ENCODE measurements at places on chromosomes 1 and 21.

DNA sequence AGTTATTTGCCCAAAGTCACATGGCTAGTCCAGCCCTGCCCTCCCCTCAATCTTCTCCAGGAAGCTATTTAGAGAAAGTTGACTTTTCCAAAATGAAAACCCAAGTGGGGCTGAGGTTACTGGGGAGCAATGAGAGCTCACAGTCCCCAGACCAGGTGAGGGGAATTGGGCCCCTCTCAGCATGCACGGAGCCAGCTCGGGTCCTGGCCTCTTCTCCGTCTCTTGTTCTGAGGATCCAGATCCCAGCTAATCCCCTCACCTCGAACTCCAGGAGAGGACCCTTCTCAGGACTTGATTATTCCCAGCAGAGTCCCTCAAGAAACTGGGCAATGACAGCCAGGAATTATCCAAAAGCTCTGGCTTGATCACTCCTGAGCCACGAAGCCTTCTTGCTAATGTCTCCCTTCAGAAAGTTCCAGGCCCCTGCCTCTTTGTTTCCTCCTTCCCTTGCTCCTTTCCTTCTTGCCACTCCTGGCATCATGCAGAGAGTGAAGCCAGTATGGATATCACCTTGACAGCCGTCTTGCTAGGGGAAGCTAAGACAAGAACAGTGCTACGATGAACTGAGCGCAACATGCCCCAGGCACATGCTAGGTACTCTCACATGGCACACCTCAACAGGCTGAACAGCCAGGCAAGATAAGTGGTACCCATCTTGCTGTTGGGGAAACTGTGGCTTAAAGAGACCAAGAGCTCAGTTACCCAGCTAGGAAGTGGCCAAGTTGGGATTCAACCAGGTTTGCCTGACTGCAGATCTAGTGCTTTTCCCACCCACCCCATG, 51.9 kb downstream of the KLHDC7A start:
- DNase-seq, result no peak

DNA sequence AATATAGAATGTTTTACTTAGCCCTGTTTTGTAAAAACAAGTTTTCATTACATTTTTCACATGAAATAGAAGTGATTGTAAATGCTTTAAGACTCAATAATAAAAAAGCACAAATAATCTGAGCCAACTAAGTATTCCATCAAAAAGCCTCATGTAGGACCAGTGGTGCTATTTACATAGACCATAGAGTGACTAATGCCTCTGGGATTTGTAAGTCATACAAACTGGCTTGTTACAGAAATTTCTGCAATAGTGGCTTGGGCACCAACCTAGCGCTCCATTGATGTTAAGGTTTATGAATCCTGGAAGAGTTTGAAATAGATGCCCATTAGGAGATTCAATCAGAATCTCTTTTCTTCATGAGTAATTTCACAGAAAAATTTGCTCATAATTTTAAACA, 31.9 kb downstream of the ZMYM1 start:
- no peak for DNase-seq

DNA sequence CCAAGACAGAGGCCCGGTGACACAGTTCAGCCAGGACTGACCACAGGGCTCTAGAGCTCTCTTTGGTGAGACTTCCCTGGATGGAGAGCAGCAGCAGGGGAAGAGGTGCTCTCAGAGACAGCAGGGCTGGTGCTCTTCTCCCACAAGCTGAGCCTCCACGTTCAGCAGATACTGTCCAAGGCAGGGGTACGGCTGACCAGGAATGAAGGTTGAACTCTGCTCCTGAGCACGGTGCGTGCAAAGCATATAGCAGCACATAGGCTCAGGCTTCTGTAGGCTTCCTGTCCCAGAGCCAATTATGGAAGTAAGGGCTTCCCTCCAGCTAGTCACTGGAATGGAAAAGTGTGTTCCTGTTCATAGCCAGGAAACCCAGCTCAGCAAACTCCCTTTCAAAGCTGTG, 23.9 kb downstream of the DMBX1 start:
- DNase-seq, result no peak

- no peak for DNase-seq
Observed at GRCh38 chr1:1894354-1895059, 3.6 kb upstream of the GNB1 start.

- DNase-seq, result no peak
Observed at GRCh38 chr1:206070627-206071304, 17.8 kb downstream of the RHEX start.

DNA sequence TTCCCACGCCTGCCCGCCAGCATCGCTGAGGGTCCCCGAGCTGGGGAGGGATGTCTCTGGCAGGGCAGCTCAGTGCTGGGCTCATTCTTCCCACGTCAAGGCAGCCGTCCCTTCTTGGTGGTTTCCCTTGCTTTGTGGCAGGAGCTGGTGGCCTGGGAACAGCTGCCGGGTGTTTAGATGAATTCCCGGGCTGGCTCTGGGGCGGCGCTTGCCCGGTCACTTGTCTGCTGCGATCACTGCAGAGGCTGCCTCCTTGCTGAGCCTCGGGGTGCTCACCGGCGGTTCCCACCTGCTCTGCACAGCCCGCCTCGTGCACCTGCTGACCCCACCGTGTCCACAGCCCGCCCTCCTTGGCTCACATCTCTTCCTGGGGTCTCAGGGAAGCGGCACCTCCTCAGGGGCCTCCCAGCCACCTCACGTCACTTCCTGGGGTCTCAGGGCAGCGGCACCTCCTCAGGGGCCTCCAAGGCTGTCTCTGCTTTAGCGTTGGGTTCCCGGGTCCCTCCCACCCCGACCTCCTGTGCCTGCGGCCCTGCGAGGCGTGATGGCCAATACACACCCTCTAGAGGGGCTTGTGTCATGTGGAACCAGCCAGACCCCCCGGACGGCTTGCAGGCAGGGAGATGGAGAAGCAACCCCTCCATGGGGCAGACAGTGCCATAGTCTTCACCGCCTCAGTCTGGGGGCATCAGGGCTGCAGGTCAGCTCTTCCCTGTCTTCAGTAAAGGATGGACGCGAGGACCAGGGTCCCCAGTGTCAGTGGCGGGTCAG, 13.5 kb downstream of the COL18A1 start:
- no peak for DNase-seq

DNA sequence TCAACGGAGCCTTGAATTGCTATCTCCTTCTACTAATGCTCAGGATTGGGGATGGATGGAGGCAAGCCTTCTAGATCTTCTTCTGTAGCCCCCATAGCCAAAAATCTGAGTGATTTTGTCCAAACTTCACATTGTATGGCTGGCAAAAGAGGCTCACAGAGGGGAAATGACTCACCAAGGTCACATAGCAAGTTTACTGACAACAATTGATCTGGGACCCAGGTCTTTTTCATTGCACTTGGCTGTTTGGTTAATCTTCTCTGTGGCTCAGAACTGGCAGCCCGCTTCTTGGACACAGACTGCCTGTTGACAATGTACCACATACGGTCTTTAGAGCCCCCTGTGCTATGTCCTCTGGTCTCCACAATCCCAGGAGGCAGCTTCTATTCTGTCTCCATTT, 3.0 kb upstream of the LACTBL1 start:
- DNase-seq, result no peak

DNA sequence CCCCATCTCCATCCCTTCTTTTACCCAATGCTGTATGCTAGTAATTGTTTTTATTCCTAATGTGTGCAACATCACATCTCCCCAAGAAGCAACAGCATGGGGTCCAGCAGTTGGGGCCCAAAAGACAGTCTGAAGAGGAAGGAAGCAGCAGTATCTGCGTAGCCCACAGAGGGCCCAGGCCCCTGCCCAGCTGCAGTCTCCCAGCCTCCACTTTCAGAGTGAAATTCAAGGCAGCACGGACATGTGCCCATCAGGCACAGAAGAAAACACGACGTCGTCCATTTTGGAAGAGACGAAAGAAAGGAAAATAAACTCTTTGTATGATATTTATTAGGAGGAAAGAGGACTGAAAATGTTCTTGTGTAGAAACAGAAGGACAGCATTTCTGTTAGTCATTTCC, 37.4 kb downstream of the NCF2 start:
- DNase-seq, result no peak

DNA sequence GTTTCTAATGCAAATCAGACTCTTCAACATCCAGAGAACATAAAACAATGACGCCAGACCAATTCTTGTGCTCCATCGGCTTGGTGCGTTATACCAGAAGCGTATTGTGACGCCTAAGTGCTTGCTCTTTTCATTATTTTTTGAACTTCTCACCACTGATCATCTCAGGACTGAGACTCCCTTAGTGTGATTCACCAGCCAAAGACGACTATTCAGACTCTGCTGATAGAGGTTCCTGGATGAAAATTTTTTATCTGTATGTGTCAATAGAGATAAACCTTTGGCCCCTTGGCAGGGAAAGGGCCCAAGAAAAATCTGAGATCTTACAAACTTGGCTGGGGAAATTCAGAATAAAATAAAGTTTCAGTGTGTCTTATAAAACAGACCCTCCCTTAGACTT, 856 bp upstream of the GREM2 start:
- no peak for DNase-seq

DNA sequence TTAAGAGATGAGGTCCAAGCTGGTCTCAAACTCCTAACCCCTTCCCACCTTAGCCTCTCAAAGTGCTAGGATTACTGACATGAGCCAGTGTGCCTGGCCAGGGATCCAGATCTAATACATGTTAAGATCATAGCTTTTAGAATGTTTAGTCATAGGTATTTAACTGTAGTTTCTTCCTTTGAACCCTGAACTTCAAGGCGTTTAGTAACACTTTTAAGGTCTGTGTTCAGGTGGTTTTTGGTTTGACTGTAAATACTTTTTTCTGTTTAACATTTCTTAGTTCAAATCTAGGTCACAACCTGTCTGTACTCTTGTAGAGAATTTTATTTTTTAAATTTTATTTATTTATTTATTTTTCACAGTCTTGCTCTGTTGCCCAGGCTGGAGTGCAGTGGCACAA, 28.1 kb downstream of the RAP1A start:
- no peak for DNase-seq

- DNase-seq, result no peak
Observed at GRCh38 chr1:180163041-180163440, 8.4 kb downstream of the QSOX1 start.

GRCh38 chr1:207077470-207078377, 10.9 kb upstream of the C4BPB start:
- DNase-seq, result peak; percentile 58

DNA sequence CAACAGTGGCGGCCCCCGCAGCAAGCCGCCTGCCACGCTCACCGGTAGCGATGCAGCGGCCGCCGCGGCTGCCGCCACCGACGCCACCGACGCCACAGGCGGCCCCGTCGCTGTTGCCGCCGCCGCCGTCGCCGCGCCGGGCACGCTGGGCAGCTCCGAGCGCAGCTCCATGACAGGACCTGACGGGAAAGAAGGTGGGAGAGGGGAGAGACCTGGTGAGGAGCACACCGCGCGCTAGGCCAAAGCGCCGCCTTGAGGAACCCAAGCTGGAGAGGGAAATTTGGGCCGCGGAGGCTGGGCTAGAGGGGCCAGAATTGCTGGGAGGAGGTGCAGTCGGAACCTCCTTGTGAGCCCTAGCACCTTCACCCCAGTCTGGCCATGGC, 1.9 kb downstream of the DMRTA2 start:
- DNase-seq, result no peak

GRCh38 chr1:221366495-221367110, 375.3 kb downstream of the DUSP10 start:
- no peak for DNase-seq

GRCh38 chr1:194477908-194478307, 1291.5 kb upstream of the B3GALT2 start:
- no peak for DNase-seq

GRCh38 chr1:93716941-93717368, 35.3 kb upstream of the BCAR3 start:
- peak; percentile 14 for DNase-seq

DNA sequence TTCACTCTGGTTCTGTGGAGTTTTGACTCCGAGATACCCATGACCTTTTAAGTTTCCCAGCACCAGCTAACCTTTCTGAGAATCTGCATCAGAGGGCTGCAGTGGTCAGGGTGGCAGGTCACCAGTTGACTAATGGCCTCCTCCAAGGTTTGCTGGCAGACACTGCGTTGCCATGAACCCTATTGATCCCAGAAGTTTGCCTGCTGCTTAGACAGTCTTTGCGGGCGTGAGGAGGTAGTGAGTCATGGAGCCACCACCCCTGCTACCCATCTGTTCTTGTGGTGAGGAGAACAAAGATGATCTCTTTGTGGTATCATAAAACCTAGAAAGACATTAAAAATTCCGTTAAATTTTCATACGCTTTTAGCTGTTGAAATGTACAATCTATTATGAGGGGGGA, 180.4 kb downstream of the FGGY start:
- DNase-seq, result peak; percentile 40

GRCh38 chr1:195005338-195005737, 1602.9 kb downstream of the KCNT2 start:
- no peak for DNase-seq

- no peak for DNase-seq
Observed at GRCh38 chr1:6523566-6523965, 30.7 kb downstream of the NOL9 start.

GRCh38 chr1:225450491-225451191, 22.8 kb upstream of the LBR start:
- DNase-seq, result no peak

- DNase-seq, result no peak
Observed at GRCh38 chr1:14768582-14769304, 170.3 kb downstream of the KAZN start.

DNA sequence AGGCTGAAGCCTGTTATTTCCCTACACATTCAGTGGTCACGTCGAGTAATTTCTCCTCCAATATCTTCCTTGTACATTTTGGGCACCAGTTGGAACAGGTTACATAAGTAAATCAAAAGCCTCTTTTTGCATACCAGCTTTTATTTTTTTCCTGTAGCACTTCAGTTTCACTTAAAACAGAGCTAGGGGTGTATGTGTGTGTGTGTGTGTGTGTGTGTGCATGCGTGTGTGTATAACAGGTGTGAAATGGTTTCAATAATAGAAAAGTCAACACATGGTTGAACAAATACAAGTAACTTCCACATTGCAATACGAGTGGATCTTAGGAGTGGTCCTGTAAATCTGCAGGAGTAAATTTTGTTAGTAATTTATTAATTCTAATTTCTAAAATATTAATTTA, 3.0 kb upstream of the MAN1A2 start:
- no peak for DNase-seq

All from activated naive CD4-positive, alpha-beta T cell treated with Interleukin-2 at 50 U/mL for 16 hours (primary cell).